ENCODE measurements at places on chromosomes 7 and 10.

GRCh38 chr7:158751751-158752150 lies 47.1 kb upstream of the NCAPG2 start:
- no peak for DNase-seq

GRCh38 chr10:42875798-42876341 lies 93.3 kb downstream of the BMS1 start:
- peak; percentile 80 for DNase-seq

DNA sequence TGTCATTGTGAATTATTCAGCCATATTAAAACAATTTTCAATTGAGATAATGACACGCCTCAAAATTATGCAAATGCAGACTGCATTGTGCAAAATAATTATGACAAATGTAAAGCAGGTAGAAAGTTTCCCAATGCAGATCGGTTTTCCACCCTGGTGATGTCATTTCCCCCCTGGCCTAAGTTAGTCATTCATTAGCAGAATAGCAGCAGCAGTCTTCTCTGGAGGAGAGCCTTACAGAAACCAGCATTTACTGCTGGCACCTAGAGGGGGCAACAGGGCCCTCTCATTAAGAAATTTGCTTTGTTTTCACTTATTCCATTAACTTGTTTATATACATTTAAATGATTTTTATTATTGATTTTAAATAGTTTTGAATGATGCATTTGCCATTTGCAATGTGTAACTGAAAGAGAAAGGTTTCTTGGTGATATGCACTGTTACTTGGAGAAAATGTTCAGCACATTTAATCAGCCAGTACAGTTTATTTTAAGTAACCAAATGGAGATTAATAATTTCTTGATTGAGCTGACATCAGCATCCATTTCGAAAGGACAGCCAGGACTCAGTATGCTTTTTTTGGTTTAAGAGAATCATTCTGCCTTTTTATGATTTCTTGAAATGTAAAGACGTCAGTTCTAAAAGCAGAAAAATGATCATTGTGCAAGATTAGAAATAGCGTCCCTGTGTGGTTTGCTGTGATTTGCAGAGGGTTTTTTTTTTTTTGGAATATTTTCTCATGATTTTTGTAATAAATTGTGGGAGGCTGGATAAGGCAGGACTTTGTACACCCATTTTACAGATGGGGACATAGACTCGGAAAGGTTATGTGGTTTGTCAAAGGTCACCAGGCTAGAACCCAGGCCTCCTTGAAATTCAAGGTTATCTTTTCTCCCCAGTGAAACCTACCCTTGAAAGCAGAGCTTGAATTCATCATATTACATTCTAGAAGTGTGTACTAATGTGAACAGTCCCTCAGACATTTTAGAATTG lies 3.5 kb downstream of the ARID5B start:
- DNase-seq, result peak; percentile 79

- DNase-seq, result no peak
Observed at GRCh38 chr10:548238-548901, 141.1 kb downstream of the DIP2C start.

DNA sequence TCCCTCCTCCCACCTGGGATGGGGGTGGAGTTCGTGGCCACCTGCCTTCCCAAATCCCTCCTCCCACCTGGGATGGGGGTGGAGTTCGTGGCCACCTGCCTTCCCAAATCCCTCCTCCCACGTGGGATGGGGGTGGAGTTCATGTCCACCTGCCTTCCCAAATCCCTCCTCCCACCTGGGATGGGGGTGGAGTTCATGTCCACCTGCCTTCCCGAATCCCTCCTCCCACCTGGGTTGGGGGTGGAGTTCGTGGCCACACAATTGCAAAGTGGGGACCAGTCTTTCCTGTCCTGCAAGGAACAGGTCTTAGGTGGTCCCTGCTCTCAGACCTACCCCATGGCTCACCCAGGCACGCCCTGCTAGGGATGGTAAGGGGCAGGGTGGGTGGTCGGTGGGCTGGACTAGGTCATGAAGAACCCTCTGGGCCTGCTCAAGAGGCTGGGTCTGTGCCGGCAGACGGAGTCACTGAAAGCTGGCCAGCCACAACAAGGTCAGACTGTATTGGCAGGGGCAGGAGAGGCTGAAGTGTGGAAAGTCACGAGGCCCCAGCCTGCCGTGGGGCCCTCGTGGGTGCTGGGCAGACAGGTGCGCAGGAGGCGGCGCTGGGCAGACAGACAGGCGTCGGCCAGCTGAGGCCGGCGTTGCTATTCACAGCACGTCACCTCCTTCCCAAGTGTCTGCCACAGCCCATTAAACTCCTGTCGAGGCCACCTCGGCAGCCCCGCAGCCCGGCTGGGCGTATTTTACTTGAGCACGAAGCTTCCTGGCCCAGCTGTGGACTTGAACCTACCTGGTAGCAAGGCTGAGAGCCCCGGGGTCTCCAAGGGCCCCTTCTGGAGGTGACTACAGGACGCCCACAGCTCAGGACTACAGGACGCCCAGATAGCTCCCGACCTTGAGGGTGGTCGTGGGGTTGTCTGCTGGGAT lies 4.1 kb downstream of the KNDC1 start:
- no peak for DNase-seq

GRCh38 chr7:610531-611280 lies 91.1 kb upstream of the PDGFA start:
- DNase-seq, result peak; percentile 44

DNA sequence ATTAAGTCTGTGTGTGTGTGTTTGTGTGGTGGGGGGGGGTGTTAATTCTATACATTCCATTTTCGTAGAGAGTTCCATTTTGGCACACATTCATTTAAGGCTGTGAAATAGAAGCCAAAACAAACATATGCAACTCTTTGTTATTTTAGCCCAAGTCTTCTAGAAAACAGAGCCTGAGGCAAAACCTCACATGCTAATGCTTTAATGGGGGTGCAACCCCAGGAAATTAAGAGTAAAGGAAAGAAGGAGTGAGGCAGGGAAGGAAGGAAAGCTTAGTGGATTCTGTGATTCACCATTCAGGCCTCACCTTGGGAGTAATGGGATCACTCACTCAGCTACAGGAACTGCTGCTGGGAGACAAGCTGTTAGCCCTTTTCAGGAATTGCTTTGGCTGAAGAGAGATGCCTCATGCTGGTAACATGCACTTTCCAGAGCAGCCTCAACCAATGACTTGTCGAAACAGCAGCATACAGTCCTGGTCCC lies 73.0 kb upstream of the CTTNBP2 start:
- DNase-seq, result no peak

GRCh38 chr10:98125940-98126631 lies 8.4 kb upstream of the R3HCC1L start:
- DNase-seq, result no peak

DNA sequence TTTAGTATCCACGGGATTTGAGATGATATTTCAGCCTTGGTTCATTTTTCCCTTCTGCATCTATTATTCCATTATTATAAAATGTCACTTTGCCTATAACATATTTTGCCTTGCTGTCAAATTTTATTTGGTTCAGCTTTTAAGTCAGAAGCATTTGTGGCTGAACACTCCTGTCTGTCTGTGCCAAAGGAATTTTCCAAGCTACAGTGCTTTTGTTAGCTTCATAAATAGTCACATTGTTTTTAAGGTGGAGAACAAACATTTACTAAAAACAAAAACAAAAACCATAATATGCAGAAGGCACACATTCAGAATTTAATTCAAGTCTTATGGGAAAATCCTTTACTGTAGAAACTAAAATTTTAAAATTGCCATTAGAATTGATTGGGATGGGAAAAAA lies 33.8 kb upstream of the ELMO1 start:
- no peak for DNase-seq

DNA sequence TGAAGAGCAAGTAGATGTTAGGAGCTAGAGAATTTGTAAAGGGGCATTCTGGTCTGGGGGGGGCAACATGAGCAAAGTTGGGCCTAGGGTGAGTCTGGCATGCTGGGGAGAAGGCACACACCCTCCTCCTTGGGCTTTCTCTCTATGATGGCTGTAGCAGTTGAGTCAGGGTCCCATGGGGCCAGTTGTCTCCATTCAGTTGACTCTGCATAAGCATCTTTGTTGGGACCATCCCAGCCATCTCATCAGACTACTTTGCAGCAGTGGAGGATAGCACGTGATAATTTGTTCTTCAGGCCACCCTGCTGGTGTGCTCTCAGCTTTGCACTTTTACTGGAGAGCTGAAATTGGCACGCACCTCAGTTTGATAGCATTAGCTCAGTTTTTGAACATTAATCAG lies 55.2 kb downstream of the LRMDA start:
- no peak for DNase-seq

GRCh38 chr10:118818621-118819221 lies 64.0 kb upstream of the CACUL1 start:
- DNase-seq, result no peak

DNA sequence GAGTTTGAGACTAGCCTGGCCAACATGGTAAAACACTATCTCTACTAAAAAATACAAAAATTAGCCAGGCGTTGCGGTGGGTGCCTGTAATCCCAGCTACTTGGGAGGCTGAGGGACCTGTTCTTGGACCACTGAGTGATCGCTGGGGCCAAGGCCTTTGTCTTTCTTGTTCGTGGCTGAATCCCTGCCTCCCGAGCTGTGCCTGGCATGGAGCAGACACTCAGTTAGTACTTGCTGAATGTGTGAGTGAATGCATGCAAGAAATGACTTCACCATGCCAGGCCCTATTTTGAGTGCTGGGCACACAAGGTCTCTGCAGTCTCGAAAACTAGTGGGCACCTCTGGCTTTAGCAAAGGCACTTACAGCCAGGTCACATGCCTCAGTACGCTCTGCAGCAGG lies 85.1 kb downstream of the HIP1 start:
- DNase-seq, result no peak

- DNase-seq, result peak; percentile 64
Observed at GRCh38 chr7:100894860-100895700, 608 bp downstream of the ACHE start.

DNA sequence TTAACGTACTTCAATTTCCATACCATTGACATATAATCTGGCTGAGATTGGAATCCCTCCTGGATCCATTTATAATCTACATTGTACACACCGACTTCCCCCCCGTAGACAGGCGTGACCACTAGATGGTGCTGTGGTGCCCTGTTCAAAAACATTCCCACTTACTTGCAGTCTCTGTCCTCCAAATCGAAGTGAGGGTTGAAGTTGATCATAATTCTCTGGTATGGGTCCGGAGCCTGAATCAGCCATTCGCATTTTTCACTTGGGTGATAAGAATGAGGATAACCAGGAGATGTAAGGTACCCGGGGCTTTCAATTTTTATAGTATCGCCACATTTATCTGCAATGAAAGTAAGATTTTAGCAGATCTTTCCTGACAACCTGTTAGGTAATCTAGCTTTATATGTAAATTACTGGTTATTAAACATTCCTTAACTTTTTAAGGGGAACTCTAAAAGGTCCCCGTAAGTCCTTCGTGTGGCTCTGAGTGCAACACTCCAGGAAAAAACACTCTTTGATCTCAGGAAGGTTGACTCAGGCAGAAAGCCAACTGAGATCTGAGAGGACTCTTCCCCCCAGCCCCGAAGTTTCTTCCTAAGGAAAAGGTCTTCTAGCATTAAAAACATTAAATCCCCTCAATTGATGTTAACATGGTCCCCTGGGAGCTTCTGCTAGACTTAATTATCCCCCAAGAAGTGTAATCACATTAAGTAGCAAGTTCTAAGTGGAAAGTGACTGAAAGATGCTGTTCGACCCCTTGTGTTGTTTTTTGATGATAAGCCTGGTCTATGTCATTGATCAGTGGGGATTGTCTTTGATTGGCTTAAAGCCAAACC lies 3.7 kb downstream of the NRP1 start:
- DNase-seq, result peak; percentile 67

DNA sequence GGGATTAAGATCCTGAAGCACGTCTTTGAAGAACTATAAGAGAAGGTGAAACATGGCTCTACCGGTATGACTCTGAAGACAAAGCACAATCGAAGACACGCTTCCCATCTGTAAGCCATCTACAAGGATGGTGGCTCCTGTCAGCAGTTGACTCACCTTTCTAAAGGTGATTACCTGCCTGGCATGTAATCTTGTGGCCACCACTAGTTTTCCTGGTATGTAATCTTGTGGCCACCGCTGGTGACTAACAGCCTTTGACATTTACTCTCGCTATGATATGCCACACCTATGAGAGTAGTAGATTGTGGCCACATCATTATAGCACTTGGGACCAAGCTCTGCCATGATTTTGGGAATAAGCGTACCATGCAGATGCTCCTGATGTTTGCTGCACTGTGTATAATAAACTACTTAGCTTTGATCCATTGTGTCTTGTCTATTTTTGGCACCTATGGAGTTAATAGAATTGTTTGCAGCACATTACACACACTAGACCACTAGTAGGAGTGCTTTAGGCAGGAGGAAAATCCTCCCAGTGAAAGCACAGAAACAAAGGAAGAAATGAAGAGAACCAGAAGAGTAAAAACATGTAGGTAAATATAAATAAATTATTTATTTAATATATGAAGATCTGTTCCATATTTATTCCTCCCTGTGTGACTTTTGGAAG lies 59.8 kb downstream of the VAX1 start:
- no peak for DNase-seq

- peak; percentile 55 for DNase-seq
Observed at GRCh38 chr7:38311329-38311937, 38.0 kb upstream of the TARP start.

DNA sequence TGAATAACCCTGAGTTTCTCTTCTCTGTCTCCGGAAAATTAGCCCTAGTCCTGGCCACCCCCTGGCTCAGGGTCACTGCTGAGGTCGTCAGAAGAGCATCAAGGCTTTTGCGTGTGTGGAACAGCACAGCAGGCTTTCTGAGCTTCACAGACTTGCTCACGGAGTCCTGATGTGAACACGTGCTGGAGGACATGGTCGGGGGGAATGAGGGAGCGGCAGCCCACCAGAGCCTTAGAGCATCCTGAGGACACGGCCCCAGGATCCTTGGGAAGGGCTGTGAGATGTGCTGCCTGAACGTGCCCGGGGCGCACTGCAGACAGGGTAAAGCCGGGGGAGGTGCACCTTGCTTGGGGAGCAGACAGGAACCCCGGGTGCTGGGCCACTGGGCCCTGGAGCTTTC lies 28.8 kb downstream of the TMEM120A start:
- no peak for DNase-seq

DNA sequence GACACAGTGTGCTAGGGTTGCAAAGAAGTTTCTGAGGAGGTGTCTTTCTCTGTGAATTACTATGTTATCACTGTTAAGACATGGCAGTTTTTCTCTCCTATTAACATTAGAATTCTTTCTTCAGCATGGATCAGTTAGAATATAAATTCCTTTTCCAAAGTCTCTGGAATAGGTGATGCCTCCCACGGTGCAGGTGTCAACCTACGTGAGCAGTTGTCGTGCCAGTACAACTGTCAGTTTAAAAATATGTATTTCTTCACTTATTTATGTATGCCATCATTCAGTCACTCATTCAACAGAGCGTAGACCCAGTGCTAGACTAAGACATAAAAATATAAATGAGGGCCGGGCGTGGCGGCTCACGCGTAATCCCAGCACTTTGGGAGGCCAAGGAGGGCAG lies 83.5 kb downstream of the TACC2 start:
- no peak for DNase-seq

GRCh38 chr10:132590752-132591121 lies 53.1 kb downstream of the INPP5A start:
- no peak for DNase-seq

Measured in AG20443 (cell line).